ENCODE measurements at places on chromosomes 11 and 22. TPM values are rescaled to one million over a fixed set of nuclear protein-coding genes. Genes with fewer than 3 reads are reported as not detected.

HEPHL1 gene
- 1.5 TPM for polyA plus RNA-seq

SMC1B gene
- polyA plus RNA-seq = not detected

RIMBP3B gene
- not detected for polyA plus RNA-seq

NRXN2 gene
- polyA plus RNA-seq = 0.44 TPM

PDXP gene
- polyA plus RNA-seq = 2.2 TPM

All from esophagus (tissue), 2 donors.